Thoracic aorta (tissue), 2 donors: ENCODE measurements at places on chromosomes 1 and 21. TPM values are rescaled to one million over a fixed set of nuclear protein-coding genes. Genes with fewer than 3 reads are reported as not detected.

DNA sequence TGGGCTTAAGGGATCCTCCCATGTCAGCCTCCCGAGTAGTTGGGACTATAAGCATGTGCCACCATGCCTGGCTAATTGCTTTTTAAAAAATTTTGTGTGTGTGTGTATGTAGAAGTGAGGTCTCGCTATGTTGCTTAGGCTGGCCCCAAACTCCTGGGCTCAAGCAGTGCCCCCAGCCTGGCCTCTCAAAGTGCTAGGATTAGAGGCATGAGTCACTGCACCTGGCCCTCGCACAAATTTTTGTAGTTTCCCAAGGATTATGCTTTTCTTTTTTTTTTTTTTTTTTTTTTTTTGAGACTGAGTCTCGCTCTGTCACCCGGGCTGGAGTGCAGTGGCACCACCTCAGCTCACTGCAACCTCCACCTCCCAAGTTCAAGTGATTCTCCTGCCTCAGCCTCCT lies 144.4 kb upstream of the HNRNPU start:
- DNase-seq = no peak

DNA sequence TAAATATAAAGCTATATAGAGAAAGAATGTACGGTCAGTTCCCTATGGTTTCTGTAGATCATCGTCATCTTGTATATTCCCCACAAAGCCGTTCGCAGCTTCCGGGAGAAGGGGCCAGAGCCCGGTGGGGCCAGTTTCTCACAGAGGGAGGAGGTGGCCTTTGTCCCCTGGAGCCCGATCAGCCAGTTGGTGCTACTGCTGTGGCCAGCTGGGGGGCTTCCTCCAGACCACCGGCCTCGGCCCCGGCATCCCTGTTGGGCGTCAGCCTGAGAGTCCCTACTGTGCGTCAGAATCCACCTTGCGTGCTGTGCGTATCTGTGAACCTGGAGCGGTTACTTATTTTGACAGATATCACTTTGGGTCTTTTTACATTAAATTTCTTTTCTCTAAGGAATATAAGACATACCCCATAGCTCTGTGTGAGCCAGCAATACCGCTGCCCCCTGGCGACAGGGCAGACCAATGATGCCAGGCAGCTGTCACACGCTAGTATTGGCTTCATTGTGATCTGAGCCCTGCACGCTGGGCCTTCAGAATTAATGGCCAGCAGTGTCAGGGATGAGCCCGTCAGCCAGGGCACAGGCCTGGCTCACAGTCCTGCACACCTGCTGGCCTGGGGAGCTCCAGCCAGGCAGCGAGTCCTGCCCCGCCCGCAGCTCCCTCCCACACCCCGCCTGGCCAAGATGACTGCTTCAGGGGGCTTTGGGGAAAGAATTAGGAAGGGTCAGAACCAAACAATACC lies 145.9 kb downstream of the PGBD5 start:
- DNase-seq = no peak

DNA sequence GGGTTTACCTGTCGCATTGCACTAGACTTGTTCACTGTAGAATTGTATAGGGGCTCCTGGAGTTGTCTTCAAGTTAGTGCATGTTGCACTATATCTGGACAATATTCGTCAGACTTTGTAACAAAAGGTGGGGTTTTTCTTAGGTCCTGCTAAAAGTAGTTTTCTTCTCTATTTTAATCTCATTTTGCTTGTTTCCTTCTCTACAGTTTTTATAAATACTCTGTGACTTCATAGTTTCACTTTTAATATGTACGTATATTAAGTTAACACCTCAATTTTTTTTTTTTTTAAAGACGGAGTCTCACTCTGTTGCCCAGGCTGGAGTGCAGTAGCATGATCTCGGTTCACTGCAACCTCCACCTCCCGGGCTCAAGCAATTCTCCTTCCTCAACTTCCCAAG lies 26.5 kb upstream of the MRPS6 start:
- no peak for DNase-seq

GRCh38 chr1:229907884-229908638 lies 159.0 kb upstream of the GALNT2 start:
- DNase-seq = no peak

DNA sequence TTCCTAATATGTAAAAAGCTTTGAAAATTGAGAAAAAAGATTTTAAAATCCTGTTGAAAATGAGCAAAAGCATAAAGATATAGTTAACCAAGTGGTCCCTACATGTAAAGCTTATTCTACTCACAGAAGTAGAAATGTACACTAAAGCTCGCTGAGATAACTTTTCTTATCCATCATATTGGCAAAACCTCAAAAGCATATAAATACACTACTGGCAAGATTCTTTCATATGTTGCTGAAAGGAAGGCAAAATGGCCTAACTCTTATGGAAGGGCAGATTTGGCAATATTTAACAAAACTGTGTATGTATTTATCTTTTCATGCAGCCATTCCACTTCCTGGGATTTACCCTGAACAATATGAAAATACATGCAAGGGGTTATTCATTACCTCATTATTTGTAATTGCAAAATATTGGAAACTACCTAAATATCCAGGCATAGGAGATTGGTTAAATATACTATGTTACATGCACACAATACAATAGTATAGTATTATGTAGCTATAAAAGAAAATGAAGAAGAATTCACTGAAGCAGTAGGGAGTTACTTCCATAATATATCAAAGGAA lies 43.2 kb upstream of the LYPLAL1 start:
- no peak for DNase-seq

DNA sequence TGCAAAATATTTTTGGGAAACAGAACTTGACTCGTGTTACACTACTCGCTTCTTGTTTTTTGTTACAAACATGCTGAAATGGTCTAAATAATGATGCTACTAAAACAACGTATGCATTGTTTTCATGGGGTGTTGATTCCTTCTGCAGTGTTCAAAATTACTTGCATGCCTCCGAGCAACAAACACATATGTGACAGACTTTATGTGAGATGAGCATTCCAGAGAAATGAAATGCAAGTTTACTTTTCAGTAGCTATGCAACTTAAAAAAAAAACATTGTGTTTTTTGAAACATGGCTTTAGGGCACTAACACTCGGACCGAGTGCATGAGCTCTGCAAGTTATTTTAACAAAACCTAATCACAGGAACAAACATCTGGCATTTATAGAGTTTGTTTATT lies 84.8 kb downstream of the CAMTA1 start:
- no peak for DNase-seq

DNA sequence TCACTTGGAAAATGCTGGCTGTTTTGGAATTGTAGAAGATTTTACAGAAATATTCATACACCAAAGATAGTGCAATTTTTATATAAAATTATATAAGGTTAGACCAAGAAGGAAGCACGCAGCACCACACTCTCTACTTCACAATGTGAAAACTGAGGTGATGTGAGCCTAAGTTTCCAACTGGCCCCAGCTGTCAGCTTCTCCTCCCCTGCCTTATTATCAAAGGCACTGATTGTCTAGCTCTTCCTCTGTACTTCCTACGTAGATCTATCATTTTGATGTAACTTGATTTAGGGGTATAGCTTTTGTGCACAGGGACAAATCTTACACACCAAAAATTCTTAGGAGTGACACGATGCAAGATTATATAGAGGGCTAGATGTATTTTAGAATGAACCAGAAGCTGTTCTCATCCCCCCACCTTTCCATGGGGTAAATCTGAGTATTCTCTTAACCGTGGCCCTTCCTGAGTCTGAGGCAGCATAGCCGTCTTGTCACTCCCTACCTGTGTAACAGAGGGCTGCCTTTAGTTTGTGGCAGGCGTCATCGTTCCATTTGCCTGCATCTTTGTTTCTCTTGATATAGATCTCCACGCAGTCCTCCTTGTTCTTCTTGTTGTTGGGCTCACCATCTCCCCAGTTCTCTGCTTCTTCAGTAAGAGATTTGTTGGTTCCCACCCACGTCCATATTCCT lies 3.4 kb downstream of the SELL start:
- DNase-seq = no peak

- no peak for DNase-seq
Observed at GRCh38 chr1:245419461-245419978, 264.7 kb downstream of the KIF26B start.

GRCh38 chr1:32125313-32125712 lies 17.5 kb downstream of the KPNA6 start:
- no peak for DNase-seq

- DNase-seq = no peak
Observed at GRCh38 chr1:33284049-33284448, 27.8 kb downstream of the ZNF362 start.

DNA sequence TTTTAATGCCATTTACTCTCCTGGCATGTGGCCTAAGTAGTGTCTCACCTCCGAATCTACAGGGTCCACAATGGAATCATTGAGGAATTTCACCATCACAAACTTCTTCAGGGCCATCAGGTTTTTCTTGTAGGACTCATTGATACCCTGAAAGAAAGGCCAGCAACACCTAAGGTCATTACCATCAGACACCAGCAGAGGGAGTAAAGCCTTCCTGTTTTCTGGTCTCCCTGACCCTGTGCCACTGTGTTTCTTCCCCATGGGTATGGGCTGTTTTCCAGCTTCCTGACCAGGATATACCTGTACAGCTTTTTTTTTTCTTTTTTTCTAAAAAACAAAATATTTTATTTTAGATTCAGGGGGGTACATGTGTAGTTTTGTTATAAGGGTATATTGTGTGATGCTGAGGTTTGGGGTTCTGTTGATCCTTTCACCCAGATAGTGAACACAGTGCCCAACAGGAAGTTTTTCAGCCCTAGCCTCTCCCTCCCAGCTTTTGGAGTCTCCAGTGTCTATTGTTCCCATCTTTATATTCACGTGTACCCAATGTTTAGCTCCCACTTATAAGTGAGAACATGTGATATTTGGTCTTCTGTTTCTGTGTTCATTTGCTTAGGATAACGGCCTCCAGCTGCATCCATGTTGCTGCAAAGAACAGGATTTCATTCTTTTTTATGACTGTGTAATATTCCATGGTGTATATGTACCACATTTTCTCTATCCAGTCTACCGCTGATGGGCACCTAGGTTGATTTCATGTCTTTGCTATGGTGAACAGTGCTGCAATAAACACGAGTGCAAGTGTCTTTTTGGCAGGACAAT lies 18.3 kb downstream of the PPT1 start:
- DNase-seq = no peak

DNA sequence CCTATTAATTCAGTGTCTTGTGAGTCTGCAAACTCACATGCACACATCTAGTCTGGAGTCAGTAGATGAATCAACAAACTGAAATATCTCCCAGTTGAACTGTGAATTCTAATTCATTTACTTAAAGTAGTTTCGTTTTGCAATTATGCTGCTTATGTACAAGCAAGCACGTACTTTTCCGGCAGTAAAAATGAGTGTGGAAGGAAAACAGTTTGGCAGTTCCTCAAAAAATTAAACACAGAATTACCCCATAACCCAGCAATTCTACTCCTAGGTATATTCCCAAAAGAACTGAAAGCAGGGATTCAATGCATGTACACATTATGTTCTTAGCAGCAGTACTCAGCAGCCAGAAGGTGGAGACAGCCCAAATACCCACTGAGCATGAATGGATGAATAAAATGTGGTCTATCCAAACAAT lies 49.3 kb downstream of the GNB1 start:
- no peak for DNase-seq

DNA sequence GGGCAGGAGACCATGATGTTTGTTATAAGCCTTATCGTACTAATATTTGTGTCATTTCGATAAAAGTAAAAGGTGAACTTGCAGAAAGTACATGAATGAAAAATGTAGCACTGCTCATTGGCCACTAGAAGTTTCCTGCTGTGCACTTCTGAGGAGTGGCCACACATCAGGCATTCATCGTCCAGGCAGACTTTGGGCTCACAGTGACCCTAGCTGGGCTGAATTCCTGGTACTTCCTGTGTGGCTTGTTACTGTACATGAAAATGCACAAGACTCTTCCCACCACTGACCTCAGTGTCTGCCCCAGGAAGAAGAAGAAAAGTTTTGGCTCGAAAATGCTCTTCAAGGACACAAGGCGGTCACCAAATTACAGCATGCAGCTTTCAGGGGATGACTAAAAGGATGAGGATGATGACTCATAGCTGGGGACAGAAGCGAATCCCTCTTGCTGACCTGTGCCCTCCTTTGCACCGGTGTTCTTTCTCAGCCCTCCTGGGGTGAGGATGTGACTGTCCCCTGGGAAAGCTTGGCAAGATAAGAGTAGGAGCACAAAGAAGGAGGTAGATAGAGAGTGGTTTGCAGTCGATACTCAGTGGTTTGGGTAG lies 252.4 kb upstream of the KAZN start:
- no peak for DNase-seq

DNA sequence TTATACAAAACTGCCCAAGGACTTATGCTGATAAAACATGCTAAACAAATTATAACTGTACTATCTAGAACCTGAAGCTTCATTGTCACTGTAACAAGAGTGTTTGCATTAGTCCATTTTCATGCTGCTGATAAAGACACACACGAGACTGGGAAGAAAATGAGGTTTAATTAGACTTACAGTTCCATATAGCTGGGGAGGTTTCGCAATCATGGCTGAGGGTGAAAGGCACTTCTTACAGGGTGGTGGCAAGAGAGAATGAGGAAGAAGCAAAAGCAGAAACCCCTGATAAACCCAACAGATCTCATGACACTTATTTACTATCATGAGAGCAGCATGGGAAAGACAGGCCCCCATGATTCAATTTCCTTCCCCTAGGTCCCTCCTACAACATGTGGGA lies 100.4 kb downstream of the SPATA6 start:
- DNase-seq = no peak

GRCh38 chr1:12480748-12481362 lies 137.2 kb downstream of the DHRS3 start:
- DNase-seq = no peak

- DNase-seq = no peak
Observed at GRCh38 chr1:173137107-173137706, 69.9 kb downstream of the TNFSF4 start.

The TMEM9 gene
- total RNA-seq = 58.2 TPM

The DEPDC1 gene
- total RNA-seq = not detected
